Stimulated activated CD4-positive, alpha-beta T cell treated with anti-CD3 and anti-CD28 coated beads, Interleukin-12 subunit alpha, Interleukin-12 subunit beta, amount 100 ng/mL, for 48 hours (primary cell): ENCODE measurements at places on chromosomes 7 and 10.
A peak's percentile ranks its signal among the peaks of the same experiment; 100 is the strongest.

DNA sequence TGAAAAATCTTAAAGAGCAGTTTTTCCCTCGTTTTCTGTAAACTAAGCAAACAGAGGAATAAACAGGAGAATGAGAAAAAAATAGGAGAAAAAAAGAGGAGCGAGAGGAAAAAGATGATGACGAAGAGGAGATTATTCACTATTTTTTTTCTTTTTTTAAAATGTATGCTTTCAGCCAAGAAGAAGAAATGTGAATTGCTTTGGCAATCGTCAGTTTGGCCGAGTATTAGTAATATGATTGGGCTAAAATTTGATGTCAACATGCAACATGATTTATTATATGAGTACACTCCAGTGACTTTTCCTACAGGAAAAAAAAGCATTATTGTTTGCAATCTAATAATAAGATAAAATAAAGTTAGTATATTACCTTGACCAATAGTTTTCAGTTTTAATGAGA is 26.3 kb downstream of the VWDE start:
- DNase-seq: no peak

- no peak for DNase-seq
These were observed 295.9 kb upstream of the NFE2L3 start for GRCh38 chr7:25855854-25856782.

- no peak for DNase-seq
These were observed 12.7 kb upstream of the EFCAB10 start for GRCh38 chr7:105594034-105594433.

DNA sequence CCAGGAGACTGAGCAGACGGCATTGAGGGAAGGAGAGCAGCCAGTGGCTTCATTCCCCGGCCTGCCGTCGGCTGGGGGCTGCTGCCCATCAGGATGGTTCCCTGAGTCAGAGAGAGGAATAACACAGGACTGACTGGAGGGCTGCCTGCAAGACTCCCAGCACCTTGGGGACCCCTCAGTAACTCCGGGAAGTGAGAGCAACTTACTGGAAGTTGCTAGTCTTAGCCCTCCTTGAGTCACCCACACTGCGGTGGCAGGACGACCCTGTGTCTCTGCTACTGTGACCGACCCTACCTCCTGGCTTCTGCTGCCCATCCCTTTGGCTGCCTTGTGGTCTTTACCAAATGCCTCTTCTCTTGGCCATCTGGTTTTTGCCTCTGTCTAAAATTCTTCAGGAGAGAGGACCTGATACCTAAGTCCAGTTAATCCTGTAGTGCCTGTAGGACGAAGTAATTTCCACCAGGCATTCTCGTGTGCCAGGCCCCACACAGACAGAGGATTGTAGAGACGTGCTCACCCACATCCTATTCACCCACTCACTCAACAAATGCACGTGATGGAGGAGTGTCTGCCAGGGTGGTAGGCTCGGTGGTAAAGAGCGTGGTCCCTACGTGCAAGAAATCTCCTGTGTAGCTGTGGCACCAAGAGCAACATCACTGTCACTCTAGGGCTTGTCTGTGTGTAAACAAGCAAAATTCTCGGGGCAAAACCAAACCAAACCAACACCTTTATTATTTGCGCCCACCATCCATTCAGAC is 156.5 kb downstream of the PRKCQ start:
- no peak for DNase-seq

- DNase-seq: no peak
These were observed 27.7 kb upstream of the AP5Z1 start for GRCh38 chr7:4747746-4748145.

DNA sequence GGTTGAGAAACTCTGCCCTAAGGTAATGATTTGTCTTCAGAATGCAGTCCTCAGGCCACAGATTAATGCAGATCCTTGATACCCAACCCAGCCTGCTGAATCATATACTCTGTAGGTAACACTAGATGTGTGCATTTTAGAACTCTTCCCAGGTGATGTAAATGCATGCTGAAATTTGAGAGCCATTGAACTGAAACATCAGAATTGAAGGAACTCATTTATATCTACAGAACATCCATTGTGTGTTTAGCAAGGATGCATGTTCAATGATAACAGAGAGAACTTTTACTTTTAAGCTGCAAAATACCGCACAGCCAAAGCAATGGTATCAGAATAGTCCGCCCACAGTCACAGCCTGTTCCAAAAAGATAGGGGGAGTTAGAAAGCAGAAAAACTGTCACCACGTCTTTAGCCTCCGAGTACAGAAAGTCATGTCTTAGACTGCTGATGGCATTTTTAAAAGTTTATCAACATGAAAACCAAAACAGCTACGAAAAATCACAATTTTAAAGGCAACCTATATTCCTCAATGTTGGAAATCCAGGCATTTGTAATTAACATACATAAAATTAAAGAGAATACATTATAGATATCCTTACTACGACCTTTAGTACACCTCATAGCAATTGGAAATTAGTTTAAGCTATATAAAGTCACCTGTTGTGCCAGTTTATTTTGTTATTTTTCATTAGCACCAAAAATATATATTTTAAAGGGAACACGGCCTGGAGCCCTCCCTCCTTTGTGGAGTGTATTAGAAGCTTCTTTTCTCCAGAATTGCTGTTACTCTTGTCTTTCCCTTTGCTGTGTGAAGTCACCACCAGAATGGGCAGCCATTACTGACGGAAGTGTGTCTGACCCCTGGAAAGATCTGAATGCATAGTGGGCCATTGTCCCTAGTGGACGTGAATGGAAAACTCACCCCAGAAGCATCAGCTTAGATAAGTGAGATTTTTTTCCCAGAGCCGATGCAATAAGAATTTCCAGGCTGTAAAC is 65.8 kb upstream of the PRKAR2B start:
- no peak for DNase-seq

GRCh38 chr10:90133606-90134005 is 432.2 kb downstream of the KIF20B start:
- DNase-seq: no peak

GRCh38 chr7:39890411-39890810 is 59.6 kb upstream of the CDK13 start:
- no peak for DNase-seq

- no peak for DNase-seq
These were observed 141.8 kb upstream of the C1QL3 start for GRCh38 chr10:16663444-16663843.

GRCh38 chr10:73228247-73228646 is 18.8 kb downstream of the DNAJC9 start:
- no peak for DNase-seq

DNA sequence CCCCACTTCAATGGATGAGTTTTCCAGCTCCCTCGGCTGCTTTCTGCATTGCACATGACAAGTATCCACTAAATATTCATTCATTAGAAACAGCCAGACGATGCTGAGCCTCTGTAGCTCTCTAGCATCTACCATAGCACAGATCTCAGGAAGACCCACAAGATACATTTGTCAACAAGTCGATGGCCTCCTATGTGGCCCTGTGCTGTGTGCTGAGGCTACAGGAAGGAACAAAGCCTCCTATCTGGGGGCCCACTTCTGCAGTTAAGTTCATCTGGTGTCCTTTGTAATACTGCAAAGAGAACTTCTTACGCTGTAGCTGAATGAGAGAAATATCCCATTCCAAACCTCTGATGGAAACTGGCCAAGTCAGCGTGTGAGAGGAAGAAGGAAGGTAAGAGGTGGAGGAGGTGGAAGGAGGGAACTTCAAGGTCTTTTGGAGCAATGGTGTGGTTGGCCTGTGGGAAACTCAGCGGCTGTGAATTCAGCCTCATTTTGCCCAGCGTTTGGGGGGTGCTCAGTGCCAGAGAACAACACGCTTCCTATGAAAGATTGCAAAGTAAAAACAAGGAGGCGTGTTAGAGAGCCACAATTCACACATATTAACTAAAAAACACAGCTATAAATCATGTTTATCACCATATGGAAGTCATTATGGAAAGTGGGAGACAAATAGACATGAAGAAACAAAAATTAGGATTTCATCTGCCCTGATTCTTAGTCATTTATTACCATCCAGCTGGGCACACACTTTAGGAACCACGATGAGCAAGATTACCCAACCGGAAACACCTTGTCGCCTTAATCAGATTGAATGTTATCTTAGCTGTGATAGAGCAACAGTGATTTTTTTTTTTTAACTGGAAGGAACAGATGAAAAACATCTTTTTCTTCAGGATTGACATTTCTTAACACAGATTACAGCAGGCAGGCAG is 62.2 kb upstream of the USP6NL start:
- DNase-seq: no peak

DNA sequence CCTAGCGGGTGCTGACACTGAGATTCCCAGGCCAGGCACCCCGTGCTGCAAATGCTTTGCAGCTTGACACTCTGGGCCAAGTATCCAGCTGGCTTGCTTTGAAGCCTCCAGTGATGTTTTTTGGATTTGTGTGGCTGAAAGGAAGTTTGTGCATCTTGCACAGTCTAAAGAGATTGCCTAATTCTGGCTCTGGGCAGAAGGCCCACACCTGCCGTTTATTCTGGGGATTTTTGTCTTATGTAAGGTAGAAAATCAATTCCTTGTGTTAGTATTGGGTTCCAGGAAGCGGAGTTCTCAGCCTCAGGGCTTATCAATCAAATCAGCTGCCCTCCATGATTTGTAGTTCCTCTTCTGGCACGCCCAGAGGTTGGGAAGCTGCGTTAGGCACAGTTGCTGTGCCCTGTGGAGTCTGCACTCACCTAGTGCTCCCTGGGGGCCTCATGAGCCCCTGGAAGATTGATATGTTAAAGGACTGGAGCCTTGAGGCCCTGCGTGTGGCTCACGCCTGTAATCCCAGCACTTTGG is 8.4 kb upstream of the PURB start:
- no peak for DNase-seq

GRCh38 chr10:61304746-61305145 is 148.4 kb downstream of the TMEM26 start:
- no peak for DNase-seq

DNA sequence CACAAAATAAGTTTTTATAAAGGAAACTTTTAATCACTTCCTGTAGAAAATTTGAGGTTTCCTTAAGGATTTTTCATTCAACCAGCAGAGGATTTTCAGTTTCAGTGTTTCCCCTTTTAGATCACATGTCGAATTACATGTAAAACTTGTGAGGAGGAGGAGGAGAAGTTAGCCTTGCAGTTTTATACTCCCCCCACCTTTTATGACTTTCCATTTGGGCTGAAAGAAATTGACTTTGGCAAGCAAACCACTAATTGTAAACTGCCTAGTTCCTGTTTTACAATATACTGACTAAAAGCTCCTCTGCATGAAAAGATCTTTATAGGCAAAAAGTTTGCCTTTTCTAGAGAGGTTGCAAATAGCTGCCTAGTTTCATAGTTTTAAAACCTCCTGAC is 3.0 kb downstream of the BAMBI start:
- DNase-seq: no peak

- DNase-seq: peak; percentile 48
These were observed 42.3 kb downstream of the NOC3L start for GRCh38 chr10:94320285-94320914.

DNA sequence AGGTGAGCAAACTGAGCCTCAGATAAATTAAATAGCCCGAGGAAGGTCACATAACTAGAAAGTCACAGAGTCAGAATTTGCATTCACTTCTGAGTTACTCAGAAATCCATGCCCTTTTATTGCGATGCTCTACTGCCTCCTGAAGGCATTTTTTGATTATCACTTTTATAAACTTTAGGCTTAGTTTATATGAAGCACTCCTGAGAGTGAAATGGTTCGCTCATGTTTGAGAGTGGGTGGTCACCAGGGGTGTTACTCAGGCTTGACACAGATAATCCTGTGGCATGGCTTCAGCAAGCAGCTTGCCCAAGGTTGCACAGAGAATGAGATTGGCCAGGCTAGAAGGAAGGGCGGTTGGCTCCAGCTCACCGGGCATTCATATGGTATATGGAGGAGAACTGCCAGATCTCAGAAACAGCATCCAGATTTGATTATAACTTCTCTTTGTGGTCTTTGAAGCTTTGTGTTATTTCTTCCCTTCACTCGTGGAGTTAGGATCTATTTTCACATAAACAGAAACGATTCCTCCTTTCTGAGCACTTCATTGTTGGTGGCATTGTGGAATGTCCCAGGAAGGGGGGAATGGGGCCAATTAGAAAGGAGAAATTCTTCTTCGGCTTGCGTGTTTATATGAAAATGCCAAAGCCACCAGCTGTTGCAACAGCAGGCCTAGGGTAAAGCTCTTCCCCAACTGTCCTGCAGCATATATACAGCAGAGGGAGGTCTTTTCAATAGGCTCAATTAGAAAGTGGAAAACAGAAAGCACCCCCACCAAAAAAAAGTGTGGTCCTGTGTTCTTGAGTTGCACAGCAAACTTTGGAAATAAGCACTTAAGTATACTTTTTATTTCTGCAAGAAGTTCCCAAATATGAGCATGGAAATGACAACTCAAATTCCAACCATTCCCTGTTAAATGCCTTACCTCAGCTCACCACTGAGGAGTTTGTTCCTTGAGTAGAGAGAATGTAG is 628.8 kb downstream of the SUGCT start:
- DNase-seq: no peak

- DNase-seq: no peak
These were observed 24.6 kb downstream of the GLRX3 start for GRCh38 chr10:130160775-130161174.

DNA sequence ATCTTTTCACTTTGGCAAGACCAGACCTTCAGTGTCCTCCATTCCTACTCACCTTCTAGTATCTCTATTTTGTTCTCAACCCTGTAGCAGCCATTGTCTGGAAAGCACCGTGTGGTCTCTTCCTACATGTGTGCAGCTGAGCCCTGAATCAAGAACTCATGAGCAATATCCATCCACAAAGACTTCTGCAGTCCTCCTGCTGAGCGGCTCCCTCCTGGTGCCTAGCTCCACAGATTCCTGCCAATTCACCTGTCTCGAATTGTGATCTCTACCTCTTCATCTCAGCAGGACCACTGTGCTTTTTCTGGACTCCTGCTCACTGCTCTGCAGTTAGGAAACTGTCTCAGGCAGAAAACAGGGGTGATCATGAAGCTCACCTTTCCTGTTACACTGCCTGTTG is 118.8 kb downstream of the RELN start:
- no peak for DNase-seq

GRCh38 chr10:109823196-109823595 is 100.1 kb downstream of the XPNPEP1 start:
- DNase-seq: no peak

- no peak for DNase-seq
These were observed 50.0 kb downstream of the SPAM1 start for GRCh38 chr7:123975084-123975483.

DNA sequence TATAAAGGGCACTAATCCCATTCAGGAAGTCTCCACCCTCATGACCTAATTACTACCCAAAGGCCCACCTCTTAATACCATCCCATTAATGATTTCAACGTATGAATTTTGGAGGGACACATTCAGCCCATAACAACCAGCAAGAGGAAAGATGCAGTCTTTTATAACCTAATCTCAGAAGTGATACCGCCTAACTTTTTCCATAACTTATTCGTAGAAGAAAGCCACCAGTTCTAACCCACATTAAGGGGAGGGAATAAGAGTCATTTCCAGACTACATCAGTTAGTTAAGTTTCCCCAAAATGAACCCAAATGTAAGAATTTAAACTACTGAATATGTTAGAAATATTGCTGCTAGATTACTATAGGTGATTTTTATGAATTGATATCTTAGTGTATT is 32.1 kb upstream of the LHFPL3 start:
- DNase-seq: no peak
